ENCODE measurements at places on chromosomes 1 and 21.

DNA sequence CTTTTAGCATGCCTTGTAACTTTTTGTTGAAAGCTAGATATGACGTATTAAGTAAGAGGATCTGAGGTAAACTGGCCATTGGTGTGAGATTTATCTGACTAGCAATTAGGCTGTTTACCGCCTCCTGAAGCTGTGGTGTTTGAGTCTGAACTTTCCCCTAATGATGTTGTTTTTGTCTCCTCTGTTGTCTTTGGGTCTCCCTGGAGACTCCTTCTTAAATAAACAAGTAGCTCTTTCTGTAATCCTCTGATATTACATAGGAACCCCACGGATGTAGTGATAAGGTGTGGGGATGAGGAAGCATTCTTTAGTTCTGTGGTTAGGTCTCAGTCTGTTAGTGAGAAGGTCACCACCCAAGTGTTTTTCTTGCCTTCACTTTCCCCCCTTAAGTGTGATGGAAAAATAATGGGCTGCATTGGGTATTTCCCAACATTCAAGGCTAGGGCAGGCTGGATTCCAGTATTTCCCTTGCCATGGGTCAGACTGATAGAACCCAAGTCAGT is 33.0 kb downstream of the PRSS38 start:
- no peak for DNase-seq

DNA sequence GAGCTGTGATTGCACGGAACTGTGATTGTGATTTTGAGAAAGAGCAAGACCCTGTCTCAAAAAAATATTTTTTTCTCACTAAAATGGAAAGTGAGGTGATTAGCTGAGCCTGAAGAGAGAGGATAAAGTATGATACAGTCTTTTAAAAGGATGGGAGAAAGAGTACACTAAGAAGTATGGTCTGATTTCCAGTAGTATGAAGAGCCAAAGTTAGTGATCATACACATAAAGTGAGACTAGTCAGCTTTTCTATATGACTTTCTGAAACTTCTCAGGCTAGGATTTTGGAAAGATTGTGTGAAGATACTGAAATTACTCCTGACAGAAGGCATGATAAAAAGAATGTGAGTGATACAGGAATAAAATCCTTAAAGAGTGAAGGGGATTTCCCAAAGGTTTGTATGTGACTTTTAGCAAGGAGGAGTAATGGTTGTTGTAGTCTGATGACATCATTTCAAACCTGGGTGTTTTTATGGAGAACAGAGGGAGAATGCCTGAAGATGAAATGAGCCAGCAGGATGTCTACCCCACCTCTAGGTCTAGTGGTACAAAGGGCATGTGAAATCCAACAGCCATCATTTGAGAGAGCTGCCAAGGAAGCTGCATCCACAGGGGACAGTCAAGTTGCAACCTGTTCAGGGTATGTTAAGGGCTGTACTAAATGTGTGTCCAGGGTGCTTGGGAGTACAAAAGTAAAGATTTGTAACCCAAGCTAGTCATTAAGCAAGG is 157.7 kb downstream of the PIK3R3 start:
- DNase-seq = peak; percentile 9

- no peak for DNase-seq
These were observed 49.8 kb downstream of the PRDM2 start for GRCh38 chr1:13749543-13750341.

- no peak for DNase-seq
These were observed 45.0 kb upstream of the HOOK1 start for GRCh38 chr1:59769736-59770095.

- no peak for DNase-seq
These were observed 262.8 kb upstream of the PRMT6 start for GRCh38 chr1:106793651-106794050.

GRCh38 chr1:26434161-26434752 is 2.1 kb downstream of the DHDDS start:
- no peak for DNase-seq

DNA sequence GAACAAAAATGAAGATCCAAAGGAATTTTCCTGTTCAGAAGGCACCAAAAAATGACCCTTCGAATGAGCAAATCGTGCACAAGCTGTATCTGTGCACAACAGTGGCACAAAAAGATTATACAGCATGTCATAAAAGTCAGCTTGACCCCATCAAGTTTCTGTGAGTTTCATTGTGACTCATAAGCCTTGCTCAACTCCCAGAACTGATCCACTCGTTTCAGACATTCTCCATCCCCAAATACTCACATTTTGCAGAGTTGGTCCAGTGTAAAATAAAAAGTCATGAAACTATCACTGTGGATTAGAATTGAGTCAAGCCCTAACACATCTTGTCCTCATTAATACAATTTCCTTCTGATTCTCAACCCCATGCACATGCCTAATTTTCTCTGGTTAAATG is 174.7 kb upstream of the PKN2 start:
- no peak for DNase-seq

All from GM13977 (cell line).